Left renal pelvis (tissue), 4 donors: ENCODE measurements at places on chromosomes 6 and 20. TPM values are rescaled to one million over a fixed set of nuclear protein-coding genes. Genes with fewer than 3 reads are reported as not detected.

The NFKBIL1 gene
- polyA plus RNA-seq: 28.7 TPM

The MEP1A gene
- polyA plus RNA-seq: not detected

DNA sequence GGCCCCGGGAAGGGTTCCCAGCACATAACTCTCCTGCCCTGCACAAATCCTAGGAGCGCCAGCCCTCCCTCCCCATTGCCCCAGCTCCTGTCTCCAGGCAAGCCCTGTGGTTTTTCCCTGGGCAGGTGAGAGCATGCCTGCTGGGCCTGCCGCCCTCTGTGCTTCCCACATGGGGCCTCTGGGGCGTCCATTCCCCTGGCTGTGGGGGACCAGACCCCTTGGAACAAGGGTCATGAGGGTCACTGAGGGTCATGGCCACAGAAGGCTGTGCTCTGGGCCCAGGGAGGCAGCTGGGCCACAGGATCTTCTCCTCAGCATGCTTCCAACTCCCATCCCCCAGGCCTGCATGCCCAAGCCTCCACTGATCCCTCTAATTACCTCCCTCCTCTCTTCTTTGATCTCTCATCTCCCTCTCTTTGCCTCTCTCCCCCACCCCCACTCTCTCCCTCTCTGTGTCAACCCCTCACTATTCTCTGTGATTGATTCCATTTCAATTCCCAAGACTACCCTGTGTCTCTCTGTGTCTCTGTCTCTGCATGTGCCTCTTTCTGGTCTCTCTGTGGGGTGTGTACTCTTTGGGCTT lies 6.1 kb downstream of the MDFI start:
- no peak for DNase-seq

DNA sequence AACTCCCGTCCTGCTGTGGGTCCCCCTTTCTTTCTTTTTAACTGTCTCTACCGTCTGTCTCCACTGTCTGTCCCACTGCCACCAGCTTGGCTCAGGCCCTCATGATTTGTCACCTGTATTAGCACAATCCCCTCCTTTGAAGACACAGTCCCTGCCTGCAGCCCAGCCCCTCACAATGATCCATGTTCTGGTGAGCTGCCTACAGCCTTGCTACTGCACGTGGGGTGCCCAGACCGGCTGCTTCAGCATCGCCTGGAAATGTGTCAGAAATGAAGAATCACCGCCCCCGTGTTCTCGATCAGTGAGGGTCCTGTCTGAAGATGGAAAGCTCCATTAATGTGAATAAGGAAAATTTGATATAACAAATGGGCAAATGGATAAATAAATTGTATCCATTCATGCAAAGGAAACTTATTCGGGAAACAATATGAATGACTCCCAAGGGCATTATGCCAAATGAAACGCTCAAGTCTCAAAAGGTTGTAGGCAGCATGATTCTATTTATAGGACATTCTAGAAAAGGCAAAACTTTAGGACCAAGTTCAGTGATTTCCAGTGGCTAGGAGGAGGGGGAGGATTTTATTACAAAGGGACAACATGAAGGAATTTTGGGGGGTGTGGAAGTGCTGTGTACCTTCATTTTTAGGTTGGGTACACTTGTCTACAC lies 59.4 kb upstream of the CD83 start:
- no peak for DNase-seq

- no peak for DNase-seq
Observed at GRCh38 chr6:28725890-28726348, 197.9 kb downstream of the TRIM27 start.
